ENCODE measurements at places on chromosomes 16 and 17.

- no peak for DNase-seq
These were observed 381.7 kb downstream of the ZFHX3 start for GRCh38 chr16:72666267-72666666.

- DNase-seq, result no peak
These were observed 12.0 kb downstream of the CA4 start for GRCh38 chr17:60161598-60162330.

GRCh38 chr16:29321000-29321393 lies 85.5 kb downstream of the NPIPB11 start:
- DNase-seq, result no peak

DNA sequence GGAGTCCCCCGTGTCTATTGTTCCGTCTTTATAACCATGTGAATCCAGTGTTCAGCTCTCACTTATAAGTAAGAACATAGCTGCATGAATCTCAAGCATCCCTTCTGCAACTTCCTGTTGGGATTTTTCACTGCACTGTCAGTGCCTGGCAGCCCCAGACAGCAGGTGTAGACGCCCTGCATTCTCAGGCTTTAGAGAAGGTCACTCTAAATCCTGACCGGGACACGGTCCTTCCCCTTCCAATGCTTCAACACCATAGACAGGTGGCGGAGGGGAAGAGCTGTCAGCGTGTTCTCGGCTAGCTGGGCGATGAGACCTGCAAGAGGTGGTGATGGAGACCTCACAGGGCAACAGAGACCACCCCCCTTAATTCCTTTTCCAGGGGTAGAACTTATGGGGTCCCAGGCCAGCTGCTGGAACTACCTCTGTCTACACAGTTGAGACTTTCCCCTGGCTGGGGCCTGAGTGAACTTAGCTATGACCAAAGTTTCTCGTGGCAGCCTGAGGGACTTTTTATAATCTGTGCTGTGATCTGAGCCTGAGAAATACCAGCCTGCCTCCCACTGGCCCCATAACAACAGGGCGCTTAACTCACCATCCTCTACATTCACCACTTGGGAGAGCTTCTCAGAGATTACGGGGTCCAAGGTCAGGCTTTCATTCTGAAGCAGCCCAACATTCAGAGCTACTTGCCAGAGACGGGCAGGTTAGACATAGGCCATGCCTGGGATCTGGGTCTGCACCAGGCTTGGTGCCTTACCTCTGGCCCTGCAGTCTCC lies 143.2 kb upstream of the TNRC6C start:
- DNase-seq, result no peak

DNA sequence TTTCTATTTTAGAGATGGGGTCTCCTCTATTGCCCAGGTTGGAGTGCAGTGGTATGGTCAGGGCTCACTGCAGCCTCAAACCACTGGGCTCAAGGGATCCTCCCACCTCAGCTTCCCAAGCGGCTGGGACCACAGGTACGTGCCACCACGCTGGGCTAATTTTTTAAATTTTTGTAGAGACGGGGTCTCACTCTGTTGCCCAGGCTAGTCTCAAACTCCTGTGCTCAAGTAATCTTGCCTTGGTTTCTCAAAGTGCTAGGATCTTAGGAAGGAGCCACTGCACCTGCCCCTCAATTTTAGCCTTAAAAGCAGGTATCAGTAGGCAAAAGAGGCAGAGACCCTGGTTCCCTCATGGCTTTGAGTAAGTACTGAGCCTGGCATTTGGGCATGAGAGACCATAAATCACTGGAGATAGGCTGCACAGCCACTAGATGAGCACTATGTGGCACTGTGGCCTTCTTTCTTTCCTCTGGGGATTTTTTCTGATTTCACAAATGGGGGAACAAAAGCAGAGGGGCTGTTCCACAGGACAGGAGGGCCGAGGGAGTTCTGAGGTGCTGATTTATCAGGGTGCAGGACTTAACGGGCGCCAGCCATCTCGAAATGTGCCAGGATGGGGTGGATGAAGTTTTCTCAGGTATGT lies 82.2 kb downstream of the PLXDC1 start:
- DNase-seq, result no peak

DNA sequence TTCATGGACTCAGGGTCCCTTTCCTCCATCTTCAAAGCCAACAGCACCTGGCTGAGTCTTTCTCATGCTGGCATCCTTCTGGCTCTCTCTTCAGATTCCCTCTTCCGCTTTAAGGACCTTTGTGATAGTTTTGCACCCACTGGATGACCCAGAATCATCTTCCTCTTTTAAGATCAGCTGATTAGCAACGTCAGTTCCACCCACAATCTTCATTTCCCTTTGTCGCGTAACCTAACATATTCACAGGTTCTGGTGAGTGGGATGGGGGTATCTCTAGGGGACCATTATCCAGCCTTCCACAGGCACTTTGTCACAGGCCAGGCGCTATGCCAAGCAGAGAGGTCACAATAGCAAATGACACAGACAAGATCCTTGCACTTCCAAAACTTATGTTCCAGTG lies 593.8 kb downstream of the MAF start:
- no peak for DNase-seq

- no peak for DNase-seq
These were observed 4.4 kb downstream of the PDIA2 start for GRCh38 chr16:287298-287811.

DNA sequence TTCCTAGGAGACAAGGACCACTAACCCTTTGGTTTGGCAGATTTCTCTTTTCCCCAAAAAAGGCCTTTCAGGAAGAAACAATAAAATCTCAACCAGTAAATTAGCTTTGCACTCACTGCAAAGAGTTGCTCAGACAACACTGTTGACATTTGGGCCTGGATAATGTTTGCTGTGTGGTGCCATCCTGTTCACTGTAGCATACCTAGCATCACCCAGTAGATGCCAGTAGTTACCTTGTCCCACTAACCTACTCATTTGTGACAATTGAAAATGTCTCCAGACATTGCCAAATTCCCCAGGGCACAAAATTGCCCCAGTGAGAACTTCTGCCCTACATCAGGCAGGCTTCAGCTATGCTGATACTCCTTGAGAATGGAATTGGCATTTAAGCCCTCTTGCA lies 177.0 kb upstream of the ERCC4 start:
- DNase-seq, result no peak

DNA sequence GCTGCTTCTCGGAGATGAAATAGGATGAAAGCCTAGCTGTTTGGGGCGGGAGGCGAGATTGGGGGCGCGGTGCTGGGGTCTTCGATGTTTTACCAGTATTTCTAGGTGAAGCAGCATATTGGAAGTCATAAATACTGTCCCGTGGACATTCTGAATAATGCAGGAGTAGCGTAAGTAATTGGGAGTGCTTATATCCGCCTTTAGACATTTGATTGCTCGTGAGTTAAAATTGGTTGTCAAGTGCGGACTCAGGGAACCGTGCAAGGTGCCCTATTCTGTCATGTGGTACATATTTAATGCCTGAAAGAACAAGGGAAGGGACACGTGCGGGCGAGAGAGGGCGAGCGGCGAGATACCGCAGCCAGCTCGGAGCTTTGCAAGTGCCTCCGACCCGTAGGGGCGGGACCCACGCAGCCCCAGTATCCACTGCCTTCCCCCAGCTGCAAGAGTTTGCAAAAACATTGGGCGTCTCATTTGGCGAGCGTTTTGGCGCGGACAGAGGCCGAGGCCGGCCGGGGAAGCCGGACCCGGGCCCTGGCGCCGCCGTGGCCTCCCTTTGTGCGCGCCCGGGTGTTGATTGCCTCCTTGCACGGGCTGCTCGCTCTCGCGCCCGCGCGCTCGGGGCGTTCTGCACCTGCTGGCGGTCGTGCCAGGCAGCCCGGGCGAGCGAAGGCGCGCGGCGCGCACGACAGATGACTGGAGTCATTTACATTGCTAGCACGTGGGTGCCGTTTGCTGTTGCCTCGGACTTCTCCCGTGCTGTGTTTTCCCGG lies 849.8 kb upstream of the RBFOX1 start:
- DNase-seq, result no peak

- no peak for DNase-seq
These were observed 2.6 kb downstream of the RIPOR1 start for GRCh38 chr16:67531247-67531646.

DNA sequence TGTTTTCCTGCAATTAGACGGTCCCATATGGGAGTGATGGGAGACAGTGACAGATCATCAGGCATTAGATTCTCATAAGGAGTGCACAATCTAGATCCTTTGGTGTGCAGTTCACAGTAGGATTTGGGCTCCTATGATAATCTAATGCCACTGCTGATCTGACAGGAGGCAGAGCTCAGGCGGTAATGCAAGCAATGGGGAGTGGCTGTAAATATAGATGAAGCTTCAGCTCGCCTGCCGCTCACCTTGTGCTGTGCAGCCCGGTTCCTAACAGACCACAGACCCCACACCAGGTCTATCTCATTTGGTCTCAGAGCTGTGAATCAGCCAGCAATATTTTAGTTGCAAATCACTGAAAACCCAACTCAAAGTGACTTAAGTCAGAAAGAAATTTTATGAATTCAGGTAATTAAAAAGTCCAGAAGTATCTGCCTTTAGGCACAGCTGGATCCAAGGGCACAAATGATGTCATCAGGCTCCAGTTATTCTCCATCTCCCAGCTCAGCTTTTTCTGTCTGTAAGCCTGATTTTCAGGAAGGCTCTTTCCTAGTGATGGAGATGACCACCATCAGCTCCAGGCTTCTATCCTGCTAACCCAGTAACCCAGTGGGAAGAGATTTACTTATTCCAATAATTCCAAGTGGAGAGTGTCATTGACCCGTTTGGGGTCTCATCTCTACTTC lies 3.3 kb downstream of the CHP2 start:
- DNase-seq, result no peak

DNA sequence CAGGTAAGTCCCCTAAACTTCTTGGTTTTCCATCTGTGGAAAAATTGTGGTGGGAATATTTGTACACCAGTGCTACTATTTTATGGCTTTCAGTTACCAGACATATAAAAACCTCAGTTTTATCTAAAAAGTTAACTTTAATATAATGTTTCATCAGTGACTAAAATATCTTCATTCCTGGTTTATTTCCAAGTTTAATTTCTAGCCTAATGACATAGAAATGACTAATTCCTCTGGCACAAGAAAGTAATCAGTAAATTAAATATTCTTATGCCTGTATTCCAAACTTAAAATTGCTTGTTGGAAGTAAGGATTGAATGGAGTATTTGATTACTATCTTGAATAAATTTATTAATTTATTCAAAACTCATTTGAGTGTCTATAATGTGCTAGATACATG lies 757.0 kb downstream of the CDH11 start:
- DNase-seq, result no peak

DNA sequence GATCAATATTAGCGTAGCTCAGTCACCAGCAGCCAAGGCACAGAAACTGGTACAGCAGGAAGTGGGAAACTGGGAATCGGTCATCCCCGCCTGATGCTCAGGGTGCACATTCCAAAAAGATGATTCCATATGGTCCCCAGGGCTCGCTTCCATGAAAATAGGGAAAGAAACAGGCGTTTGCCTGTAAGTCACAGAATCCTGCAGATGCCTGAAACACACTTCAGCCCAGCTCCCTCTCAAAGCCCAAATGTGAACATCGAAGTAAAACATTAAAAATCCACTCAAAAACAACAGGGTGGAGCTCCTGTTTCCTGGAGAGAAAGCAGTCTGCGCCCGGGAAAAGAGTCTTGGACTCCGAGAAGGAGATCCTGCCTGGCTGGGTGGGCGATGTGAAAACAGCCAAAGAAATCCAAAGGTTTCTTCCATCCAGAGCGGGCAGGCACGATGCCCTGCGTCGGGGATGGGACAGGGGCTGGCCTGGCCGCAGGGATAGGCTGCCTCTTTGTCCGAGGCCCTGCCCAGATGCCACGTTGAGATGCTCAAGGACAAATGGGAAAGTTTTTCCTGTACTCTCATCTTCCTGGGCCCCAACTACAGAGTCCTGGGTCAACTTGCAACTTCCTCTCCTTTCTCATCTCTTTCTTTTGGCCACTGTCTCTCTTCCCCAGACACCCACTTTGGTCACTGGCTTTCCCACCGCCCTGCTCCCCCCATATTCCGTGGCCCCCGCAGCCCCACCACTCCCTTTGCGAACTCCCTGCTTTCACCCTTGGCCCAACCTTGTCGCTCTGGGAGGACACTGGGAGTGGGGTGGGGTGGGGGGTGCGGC lies 743 bp downstream of the WIPI1 start:
- no peak for DNase-seq

DNA sequence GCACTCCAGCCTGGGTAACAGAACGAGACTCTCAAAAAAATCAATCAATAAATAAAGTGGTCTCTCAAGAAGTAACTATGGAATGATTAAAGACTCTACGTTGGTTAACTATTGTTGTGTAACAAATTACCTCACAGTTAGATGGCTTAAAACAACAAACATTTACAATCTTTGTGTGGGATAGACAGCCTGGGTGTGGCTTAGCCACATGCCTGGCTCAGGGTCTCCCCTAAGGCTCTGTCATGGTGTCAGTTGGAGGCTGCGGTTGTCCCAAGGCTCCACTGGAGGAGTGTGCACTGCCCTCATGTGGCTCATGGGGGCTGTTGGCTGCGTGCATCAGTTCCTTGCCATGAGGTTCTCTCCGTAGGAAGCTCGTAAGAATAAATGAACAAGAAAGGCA lies 294.5 kb downstream of the SNX29 start:
- DNase-seq, result no peak

DNA sequence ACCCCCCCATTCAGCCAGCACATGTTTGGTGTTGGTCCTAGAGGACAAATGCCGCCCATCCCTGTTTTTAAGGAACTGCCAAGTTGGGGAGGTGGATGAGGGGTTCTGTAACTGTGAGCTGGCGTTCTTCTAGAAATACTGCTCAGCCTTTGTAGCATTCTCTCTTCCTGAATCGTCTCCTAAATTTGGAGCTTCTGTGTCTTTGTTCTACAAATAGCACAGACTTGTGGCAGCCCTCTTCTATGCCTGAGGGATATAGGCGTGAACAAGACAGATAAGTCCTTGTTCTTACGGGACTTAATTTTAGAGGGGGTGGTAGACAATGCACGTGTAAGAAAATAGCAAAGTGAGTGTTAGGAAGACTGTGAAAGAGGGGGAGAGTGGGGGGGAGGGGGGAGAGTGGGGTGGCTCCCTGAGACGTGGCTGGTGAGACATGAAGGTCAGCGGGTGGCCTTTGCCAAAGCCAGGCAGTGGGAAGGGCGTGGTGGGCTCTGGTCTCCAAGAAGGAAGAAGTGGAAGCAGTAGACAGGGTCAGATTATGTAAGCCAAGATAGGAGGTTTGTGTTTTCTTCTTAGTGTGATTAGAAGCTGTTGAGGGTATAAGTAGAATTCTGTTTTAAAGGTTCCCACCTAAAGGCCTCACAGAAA lies 9.9 kb downstream of the MFSD11 start:
- no peak for DNase-seq
